KBM-7 (cell line): ENCODE measurements at places on chromosomes 16 and 17.

DNA sequence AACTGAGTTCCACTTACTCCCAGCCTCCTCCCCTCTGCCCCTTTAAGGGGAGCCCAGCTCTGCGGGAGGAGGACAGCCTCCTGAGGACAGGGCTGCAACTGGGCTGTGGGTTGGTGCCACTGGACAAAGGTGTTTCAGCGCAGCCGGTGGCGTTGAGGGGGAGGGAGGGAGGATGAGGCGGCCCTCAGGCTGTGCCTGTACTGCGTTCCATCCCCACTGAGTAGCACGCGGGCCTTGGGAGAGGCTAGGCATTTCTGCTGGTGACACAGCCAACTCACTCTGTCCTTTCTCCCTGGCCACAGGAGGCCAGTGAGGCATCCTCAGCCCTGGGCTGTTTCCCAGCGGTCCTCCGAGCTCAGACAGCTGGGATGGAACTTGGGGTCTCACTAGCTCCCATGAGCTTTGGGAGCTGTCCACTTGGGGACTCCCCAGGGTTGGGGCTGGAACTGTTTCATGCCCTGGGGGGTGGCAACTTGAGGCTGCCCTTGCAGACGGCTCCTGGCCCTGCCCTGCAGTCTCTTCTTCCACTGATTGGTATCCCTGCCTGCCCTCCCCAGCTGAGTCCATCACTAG lies 70.5 kb downstream of the MPRIP start:
- no peak for DNase-seq

- no peak for DNase-seq
Observed at GRCh38 chr16:28082624-28083023, 19.1 kb upstream of the GSG1L start.

GRCh38 chr16:16909126-16909525 lies 530.2 kb downstream of the NPIPA7 start:
- DNase-seq: no peak

GRCh38 chr17:79221597-79221996 lies 147.0 kb downstream of the ENGASE start:
- no peak for DNase-seq
